CD4-positive, alpha-beta T cell treated with Interferon gamma for 1 hour (primary cell): ENCODE measurements at places on chromosomes 4 and X.

GRCh38 chr4:184329659-184330400 lies 112.2 kb upstream of the ENPP6 start:
- DNase-seq: peak; percentile 82

GRCh38 chr4:55965585-55965984 lies 16.8 kb downstream of the CEP135 start:
- DNase-seq: no peak

GRCh38 chrX:133859336-133859735 lies 126.1 kb downstream of the GPC3 start:
- no peak for DNase-seq

GRCh38 chr4:170741856-170742255 lies 652.1 kb upstream of the AADAT start:
- no peak for DNase-seq

GRCh38 chr4:99885063-99885664 lies 9.1 kb downstream of the LAMTOR3 start:
- no peak for DNase-seq

GRCh38 chr4:52876069-52876468 lies 14.0 kb downstream of the RASL11B start:
- DNase-seq: no peak

DNA sequence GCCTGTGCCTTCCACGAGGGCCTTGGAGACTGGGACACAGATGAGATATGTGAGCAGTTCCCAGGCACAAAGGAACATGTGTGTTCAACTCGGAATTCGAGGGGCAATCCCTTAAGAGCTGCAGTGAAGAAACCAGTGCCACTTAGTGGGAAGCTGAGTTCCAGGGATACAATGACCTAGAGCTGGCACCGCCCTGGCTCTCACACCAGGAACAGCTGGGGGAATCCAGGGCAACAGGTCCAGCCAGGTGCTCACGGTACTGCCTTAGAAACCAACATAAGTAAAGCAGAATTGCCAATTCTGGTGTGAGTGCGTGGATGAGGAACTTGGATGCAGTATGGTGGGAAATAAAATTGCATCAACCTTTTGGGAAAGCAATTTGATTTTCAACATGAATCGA lies 122.9 kb downstream of the AFAP1 start:
- DNase-seq: no peak

GRCh38 chrX:13373431-13374187 lies 53.8 kb upstream of the ATXN3L start:
- no peak for DNase-seq

- DNase-seq: no peak
These were observed 125.8 kb downstream of the IRF2 start for GRCh38 chr4:184348311-184349233.

DNA sequence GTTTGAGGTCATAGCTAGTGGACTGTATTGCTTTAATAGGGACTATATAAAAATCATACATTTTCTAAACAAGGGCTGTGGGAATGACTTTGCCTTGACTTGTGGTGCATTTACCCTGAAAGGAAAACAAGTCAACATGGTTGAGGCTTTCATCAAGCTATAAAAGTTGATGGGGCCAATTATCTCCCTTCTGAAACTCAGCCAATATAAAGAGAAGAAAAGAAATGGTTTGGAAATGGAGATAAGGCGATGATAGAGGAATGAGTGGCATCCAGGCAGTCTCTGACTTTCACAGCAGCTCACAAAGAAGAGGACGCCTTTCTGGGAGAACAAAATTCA lies 118.7 kb downstream of the SMARCA1 start:
- DNase-seq: no peak

DNA sequence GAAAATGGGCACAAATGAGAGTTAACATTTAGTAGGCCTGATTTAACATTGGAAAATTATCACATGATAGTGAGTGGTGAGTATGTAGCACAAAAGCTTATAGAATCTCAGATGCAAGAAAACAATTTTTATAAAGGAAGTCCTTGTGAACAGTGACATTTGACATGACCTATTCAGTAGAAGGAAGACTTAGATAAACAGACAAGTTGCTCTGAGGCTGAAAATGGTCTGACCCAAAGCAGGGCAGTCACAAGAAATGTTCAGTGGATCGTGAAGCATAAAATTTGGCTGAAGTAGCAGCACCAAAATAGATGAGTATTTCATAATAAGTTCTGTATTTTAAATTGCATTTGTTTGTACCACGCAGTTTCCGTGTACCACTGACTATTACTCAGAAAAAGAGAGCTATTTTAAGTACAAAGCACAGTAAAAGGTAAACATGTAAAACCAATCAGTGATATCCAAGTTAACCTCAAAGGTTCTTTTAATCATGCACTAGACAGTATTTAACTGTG lies 605.7 kb upstream of the PABPC4L start:
- no peak for DNase-seq

GRCh38 chr4:127445471-127445870 lies 187.3 kb upstream of the INTU start:
- DNase-seq: no peak

GRCh38 chr4:172721659-172722058 lies 447.0 kb upstream of the GALNT7 start:
- DNase-seq: no peak

GRCh38 chrX:49106930-49107329 lies 16.6 kb downstream of the GPKOW start:
- DNase-seq: no peak

DNA sequence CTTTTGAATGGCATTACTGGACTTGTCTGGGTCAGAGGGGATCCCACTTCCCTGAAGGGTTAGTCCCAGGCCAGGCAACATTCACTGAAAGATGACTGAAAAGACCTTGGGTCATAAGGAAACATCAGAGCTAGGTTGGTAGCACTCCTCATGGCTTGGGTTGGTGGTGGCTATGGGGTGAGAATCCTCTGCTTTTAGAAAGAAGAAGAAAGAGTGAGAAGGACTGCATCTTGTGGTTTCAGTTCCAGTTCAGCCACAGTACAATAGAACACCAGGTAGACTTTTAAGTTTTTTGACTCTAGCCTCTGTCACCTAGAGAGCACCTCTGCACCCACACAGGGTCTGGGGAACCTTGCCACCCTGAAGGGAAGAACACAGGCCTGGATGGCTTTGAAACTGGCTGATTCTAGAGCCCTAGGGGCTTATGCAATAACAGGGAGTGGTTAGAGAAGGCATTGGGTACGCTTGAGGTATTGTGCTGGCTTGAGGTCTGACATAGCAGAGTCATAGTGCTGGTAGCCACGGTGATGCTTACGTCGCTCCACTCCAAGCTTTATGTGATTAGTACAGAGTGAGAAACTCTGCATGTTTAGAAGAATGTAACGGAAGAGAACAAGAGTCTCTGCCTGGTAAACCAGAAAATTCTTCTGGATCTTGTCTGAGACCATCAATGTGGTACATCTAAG lies 36.5 kb downstream of the PRR32 start:
- DNase-seq: no peak

DNA sequence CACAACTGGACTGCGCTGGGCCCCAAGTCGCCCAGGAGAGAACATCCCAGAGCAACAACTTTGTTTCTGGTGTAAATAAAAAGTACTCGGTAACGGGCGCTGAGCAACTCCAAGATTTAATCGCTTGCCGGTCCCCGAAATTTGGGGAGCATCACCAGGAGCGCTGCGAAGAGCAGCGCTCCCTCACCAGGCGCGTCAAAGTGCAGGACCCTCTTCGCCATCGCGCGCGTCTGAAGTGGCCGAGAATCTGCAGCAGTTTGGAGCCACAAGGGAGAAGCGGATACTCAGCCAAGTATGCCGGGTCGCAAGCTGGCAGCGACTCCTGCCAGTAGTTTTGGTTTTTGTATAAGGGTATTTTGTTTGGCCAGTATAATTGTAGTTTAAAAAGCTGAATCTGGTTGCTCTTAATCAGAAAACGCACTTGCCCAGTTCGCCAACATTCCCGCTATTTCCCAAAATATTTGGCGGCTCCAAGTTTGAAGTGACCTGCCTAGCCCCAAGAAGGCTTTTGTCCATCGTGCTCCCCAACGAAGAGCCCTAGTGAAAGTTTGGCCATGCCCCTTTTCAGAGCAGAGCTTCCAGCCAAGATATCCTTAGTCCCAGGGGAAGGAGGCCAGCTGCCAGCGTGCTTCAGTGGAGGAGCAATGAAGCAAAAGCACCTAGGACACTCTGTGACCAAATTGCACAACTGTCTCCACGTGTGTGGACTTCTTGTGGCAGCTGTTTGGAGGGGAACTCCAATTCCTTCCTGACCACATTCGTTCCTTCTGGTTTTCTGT lies 557 bp upstream of the KDR start:
- DNase-seq: no peak

DNA sequence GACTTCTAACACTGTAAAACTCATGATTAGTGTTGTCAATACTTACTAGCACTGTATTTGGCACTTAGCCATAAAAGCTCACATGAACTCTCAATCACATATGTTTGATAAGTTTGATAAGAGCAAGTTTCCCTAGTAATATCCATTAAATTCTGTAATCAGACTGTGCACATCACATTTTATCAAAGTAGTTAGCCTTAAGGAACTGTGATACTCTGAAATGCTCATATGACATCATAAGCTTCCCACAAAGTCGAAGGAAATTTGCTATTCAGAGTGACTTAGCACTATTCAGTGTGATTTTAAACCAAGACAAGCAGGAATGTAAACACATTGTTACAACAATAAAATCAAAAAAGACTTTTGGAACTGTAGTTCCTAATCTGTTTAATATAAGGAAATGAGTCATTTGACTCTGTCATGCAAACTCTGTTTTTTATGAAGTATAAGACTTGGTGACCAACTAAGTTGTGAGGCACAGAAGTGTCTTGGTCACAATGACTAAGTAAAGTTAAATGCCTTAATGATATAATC lies 6.7 kb downstream of the SLC7A11 start:
- no peak for DNase-seq

DNA sequence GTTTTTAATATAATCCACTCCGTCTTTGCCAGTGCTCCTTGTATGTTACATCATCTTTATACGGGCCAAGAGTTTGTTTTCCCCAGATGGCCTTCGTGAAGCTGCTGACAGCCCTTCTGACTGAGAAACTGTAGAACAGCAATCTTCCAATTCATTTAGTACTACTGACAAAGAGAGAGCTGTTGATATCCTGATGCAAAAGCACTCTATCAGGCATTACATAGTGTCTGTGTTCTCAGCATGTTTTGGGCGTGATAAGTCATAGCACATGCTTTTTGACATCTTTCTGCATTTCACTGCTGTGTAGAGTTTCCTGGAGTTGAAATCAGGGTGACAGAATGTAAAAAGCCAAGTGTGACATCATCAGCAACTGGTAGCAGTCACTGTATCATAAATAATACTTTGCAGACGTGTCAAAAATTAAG lies 746.3 kb upstream of the FAM241A start:
- DNase-seq: no peak

DNA sequence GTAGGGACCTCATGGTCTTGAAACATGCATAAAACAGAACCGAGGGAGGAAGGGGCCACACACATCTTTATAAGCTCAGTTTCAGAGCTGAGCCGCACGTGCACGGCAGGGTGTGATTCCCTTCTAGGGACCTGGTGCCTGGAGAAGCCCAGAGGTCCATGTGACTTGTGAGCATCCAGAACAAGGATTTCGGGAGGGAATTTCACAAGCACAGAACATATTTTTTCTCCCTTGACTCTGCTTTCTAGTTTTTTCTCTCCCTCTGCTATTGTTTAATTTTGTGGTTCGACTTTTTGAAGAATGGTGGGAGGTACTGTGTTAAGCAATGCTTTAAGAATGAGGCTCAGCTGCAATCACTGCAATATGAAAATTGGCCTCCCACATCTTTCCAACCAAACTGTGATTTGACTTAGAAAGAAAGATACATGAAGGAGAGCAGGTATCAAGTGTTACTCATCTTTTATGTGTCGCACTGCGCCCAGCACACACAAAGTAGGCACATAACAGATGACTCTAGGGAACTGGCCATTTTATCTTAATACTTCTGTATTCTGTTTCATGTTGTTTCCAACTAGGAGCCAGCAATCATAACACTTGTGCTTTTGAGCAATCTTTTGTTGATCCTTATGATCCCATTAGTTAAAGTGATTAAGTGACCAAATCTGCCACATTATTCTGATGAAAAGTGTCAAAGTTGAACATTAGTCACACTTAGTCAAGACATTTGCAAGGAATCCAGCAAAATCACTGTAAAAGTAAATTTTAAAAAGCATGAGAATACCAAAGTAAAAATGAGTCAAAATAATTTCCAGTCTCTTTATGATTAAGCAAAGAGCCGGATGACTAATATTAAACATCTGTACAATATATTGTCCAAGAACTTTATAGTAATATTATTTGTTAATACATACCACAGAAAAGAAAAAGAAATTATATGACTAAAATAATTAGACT lies 86.4 kb downstream of the SHISA3 start:
- DNase-seq: no peak

DNA sequence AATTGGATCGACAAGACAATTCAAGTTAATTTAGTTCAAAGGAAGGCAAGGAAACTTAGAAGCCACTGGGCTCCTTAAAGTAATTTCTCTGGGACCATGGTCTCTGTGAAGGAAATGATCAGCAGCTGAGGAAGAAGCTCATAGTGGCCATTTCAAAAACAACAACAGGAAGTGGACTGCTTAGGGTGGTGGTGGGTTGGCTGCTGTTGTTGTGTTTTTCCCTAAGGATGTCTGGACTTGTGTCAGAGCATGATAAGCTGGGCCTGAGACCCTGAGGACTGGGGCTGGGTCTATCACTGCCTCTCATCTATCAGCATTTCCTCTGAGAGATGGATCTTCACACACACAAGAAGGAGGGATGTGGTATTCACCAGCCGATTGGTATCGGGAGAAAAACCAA lies 18.3 kb downstream of the KDR start:
- no peak for DNase-seq
